ENCODE measurements at places on chromosomes 1 and 21. TPM values are rescaled to one million over a fixed set of nuclear protein-coding genes. Genes with fewer than 3 reads are reported as not detected.

- peaks cover 9% of the 10 kb centered on the region for H3K27me3 ChIP-seq
- H3K4me1 ChIP-seq, result peaks cover 26% of the 10 kb centered on the region
- H3K4me3 ChIP-seq, result no peak overlapping the region
- H3K36me3 ChIP-seq, result peaks cover 2% of the 10 kb centered on the region
- no peak overlapping the region for H3K27ac ChIP-seq
Observed at GRCh38 chr1:175188936-175189335, 3.6 kb downstream of the KIAA0040 start.

MYOG gene
- 480 TPM for total RNA-seq

DNA sequence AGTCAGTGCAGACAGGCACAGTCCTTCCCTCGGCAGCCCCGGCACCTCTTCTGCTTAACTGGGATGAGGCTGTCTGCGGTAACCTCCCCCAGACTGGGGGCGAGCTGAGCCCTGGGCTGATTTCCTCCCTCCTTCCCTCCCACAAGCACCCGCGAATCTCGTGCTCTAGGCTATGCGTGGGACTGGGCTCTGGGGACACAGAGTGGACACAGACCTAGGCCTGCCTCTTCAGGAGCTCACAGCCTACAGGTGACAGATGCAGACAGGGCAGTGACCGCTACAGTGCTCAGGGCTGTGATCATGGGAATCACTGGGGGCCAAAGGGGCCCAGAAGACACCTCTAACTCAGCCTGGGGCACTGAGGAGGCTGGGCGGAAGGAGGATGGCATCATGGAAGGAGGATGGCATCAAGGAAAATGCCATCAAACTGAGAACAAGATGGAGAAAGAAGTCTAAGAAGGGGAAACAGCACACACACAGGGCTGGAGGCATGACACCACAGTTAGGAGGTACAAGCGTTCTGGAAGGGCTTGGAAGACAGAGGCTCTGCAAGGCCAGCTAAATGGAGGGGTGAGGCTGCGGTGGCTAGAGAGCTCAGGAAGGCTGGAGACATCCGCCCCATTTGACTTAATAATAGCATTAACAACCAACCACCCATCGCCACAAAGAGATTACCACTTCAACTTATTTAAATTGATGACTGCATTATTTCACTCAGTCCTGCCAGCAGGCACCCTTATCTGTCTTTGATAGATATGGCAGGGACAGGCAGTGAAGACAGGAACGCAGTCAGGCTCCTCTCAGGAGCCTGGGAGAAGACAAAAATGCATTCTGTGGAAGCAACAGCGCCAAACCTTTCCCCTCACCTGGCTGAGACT, 4.2 kb downstream of the TTC39A start:
- H3K27ac ChIP-seq, result no peak overlapping the region
- no peaks in the 10 kb centered on the region for H3K36me3 ChIP-seq
- no peak for DNase-seq
- peaks cover 14% of the 10 kb centered on the region for H3K4me1 ChIP-seq
- no peak overlapping the region for H3K4me3 ChIP-seq

C1orf115 gene
- 11.1 TPM for total RNA-seq

- H3K4me1 ChIP-seq, result peaks cover 18% of the 10 kb centered on the region
- peak within 1 kb of the TSS; percentile 93 for H3K4me3 ChIP-seq
- peaks cover 3% of the 10 kb centered on the region for H3K27me3 ChIP-seq
- H3K36me3 ChIP-seq, result peaks cover 12% of the 10 kb centered on the region
Observed at GRCh38 chr1:65420590-65421350, at the start of the genes LEPR and LEPROT. Gene LEPR, plus strand, starts transcription at chr1:65420668. Its CDS starts 144,898 bp downstream, at chr1:65565566. Gene LEPROT, plus strand, starts transcription at chr1:65420668. Its CDS starts 57 bp downstream, at chr1:65420725.

- H3K4me3 ChIP-seq, result no peak overlapping the region
- H3K4me1 ChIP-seq, result no peaks in the 10 kb centered on the region
- no peaks in the 10 kb centered on the region for H3K27me3 ChIP-seq
- H3K27ac ChIP-seq, result no peak overlapping the region
- no peaks in the 10 kb centered on the region for H3K36me3 ChIP-seq
- peak; percentile 14 for DNase-seq
Observed at GRCh38 chr1:80673935-80674597, 1126.7 kb upstream of the ADGRL2 start.

UBAP2L gene
- total RNA-seq, result 42.7 TPM

DNA sequence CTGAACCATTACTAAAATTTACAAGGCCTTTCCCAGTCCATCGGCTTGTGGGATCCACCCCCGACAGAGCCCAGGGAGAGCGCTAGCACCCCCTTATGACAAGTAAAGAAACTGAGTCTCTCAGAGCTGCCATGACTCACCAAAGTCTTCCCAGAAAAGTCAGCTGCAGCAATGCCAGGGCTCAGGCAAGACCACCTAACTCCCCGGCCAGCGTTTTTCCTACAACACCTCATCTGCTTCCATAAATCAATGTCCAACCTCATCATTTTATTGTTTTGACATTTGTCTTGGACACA, 15.0 kb downstream of the DHCR24 start:
- no peaks in the 10 kb centered on the region for H3K4me1 ChIP-seq
- H3K4me3 ChIP-seq, result no peak overlapping the region
- no peak overlapping the region for H3K27ac ChIP-seq
- H3K27me3 ChIP-seq, result no peaks in the 10 kb centered on the region
- no peak for DNase-seq
- peaks cover 49% of the 10 kb centered on the region for H3K36me3 ChIP-seq

FAM131C gene
- 0.09 TPM for total RNA-seq

GRCh38 chr1:3290915-3291314, 163.6 kb upstream of the ARHGEF16 start:
- H3K27me3 ChIP-seq, result peaks cover 35% of the 10 kb centered on the region
- no peak overlapping the region for H3K4me3 ChIP-seq
- no peak for DNase-seq

GRCh38 chr1:86788300-86789206, 84.2 kb downstream of the SH3GLB1 start:
- DNase-seq, result peak; percentile 52
- peaks cover 15% of the 10 kb centered on the region for H3K4me1 ChIP-seq
- H3K27me3 ChIP-seq, result no peaks in the 10 kb centered on the region
- no peaks in the 10 kb centered on the region for H3K36me3 ChIP-seq

DNA sequence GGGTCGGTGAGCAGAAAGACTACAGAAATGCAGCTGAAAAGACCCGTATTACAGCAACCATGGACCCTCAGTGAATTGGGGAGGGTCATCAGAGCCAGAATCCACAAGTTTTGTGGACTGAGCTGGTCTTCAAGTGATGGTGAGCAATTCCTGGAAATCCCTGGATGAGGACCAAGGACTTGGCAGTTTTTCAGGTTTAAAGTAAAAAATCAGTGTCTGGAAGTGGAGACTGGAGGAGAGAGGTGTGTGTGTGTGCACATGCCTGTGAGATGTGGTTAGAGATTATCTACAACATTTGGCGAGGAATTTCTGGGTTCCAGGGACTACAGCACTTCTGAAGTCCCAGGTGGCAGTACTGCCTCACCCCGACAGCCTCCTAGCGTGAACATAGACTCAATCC, 56.4 kb downstream of the KIRREL1 start:
- no peaks in the 10 kb centered on the region for H3K27me3 ChIP-seq
- H3K4me1 ChIP-seq, result peaks cover 25% of the 10 kb centered on the region
- peak; percentile 90 for DNase-seq
- H3K27ac ChIP-seq, result peak overlapping the region; percentile 5

- H3K27ac ChIP-seq, result no peak overlapping the region
- peak; percentile 22 for DNase-seq
- H3K4me3 ChIP-seq, result no peak overlapping the region
- no peaks in the 10 kb centered on the region for H3K4me1 ChIP-seq
- no peaks in the 10 kb centered on the region for H3K27me3 ChIP-seq
Observed at GRCh38 chr1:51270751-51271150, 34.7 kb downstream of the RNF11 start.

LCA5L gene
- total RNA-seq, result 0.84 TPM

DNA sequence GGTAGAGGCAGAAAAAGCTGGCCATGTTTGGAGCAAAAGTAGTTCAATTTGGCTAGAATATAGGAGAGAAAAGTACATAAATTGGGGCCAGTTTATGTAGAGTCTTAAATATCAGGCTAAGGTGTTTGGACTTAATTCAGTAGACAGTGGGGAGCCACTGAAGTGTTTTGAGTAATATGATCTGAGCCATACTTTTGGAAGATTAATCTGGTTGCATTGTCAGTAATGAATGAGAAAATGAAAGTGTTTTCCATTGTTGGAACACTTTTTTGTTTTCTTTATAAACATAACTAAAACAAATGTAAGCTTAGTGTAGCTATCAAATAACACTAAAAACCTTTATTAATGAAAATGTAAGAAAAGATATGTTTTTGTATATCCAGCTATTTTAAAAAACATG, 42.1 kb downstream of the POU2F1 start:
- no peak overlapping the region for H3K27ac ChIP-seq
- H3K27me3 ChIP-seq, result no peaks in the 10 kb centered on the region
- no peak overlapping the region for H3K4me3 ChIP-seq
- no peak for DNase-seq
- peaks cover 5% of the 10 kb centered on the region for H3K4me1 ChIP-seq

- no peaks in the 10 kb centered on the region for H3K27me3 ChIP-seq
- DNase-seq, result no peak
- H3K36me3 ChIP-seq, result no peaks in the 10 kb centered on the region
- H3K4me1 ChIP-seq, result no peaks in the 10 kb centered on the region
Observed at GRCh38 chr1:196277860-196278259, 330.4 kb downstream of the KCNT2 start.

DNA sequence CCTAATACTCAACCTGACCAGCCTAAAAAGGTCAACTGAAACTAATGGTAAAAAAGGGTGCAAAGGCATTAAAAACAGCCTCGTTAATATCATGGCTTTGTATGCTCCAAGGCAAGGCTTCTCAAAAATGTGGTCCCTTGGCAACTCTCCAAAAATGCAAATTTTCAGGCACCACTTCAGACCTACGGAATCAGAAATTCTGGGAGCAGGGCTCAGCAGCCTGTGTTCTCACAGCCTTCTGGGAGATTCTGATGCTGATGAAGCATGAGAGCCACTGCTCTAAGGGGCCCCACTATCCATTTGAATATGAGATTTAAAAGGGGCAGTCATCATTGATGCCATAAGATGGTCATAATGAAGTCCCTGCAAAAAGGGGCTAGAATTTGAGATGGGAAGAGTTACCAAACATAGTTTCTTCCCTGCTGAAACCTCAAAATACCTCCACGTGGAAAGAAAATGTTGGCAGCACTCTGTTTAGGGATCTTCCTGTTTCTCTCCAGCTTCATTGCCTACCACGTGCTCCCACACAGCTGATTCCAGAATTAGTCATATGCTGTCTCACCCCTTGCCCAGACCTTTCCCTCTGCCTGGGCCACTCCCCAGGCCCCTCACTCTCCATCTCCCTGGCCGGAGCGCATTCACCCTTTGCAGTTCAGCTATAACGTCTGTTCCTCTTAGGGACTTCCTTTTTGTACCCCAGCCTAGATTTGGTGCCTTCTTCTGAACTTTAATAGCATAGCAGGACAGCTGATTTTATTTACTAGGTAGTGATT, 46.7 kb downstream of the PHC2 start:
- H3K36me3 ChIP-seq, result no peaks in the 10 kb centered on the region
- DNase-seq, result peak; percentile 72
- no peak overlapping the region for H3K4me3 ChIP-seq

MARK1 gene
- total RNA-seq, result 6.8 TPM

GRCh38 chr1:185561629-185562028, 172.6 kb upstream of the HMCN1 start:
- no peak for DNase-seq
- H3K27me3 ChIP-seq, result no peaks in the 10 kb centered on the region
- H3K36me3 ChIP-seq, result no peaks in the 10 kb centered on the region
- no peak overlapping the region for H3K27ac ChIP-seq

Measured in muscle of leg (tissue), 16 donors.